Activated naive CD8-positive, alpha-beta T cell treated with anti-CD3 and anti-CD28 coated beads, Interleukin-2, amount 50 U/mL, for 16 hours (primary cell): ENCODE measurements at places on chromosomes 5 and 9.

DNA sequence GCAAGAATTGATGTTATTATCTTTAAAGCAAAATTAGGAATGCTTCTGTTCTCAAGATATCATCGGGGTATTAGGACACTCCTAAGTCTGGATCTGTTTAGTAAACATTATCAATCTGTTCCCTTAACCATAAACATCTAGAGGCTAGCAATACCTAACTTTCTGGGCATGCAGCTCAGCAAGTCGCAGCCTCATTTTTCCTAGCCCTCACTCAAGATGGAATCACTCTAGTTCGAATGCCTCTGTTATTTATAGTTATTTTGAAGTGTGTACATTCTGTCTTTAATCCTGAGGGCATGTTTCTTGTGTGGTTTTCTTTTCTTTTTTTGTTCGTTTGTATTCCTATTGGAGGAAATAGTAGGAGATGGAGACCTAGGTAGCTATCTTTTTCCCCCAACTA lies 66.9 kb downstream of the FER start:
- DNase-seq, result no peak

DNA sequence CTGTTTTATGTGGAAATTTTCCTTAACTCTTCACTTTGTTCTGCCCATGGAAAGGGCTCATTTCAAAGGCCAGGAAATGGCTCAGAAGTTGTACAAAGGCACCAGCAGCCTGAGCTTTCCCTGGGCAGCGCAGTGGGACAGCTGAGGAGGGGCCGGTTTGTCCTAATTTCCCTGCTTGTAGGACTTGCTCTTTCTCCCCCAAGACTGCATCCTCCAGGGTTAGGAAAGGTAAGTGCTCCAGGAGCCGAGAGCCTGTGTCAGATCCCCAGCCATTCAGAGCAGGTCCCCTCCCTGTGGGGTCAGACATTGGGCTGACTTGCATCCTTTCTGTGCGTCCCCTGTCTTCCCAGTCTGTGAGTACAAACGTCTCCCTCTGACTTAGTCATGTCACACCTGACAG lies 43.5 kb downstream of the AGXT2 start:
- DNase-seq, result no peak

DNA sequence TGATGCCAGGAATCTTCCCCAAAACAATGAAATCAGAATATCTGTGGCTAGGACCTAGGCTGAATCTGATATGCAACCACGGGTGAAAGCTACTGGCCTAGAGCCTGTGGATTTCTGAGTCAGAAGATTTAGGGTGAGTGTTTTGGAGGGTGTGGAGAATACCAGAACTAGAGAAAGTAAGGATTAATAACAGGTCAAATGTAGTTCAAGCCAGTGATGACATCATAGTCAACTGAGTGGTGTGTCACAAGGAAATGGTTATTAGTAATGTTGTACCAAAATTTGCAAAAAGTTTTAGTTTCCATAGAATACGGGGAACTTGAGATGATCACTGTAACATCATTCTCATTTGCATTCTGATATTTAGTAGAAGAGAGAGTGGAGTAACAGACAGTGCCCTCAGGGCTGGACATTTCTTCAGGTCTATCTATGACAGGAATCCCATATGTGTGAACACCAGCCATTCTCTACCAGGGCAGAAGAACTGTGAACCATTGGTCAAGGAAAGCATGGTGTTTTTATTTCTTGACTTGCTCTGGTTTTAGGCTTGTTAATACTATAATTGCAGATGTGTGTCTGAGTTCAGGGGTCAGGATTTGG lies 3.7 kb downstream of the GALNT12 start:
- DNase-seq, result no peak

DNA sequence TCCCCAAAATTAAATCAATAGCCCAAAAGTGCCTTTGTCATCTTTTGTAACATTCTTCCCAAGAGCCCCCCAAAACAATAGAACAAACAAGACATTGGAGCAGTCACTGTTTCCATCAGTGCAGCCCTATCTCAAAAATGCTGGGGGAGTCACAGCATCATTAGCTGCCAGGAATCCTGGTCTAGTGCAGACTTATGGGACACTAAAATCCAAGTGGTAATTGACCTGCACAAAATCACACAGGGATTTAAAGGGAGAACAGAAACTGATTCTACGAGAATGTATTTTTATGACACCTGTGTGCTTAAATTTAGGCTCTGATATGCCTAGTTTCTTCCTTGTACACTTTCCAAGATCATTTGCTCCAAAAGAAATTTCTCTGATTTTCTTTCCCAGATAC lies 172.9 kb downstream of the GLIS3 start:
- DNase-seq, result no peak

DNA sequence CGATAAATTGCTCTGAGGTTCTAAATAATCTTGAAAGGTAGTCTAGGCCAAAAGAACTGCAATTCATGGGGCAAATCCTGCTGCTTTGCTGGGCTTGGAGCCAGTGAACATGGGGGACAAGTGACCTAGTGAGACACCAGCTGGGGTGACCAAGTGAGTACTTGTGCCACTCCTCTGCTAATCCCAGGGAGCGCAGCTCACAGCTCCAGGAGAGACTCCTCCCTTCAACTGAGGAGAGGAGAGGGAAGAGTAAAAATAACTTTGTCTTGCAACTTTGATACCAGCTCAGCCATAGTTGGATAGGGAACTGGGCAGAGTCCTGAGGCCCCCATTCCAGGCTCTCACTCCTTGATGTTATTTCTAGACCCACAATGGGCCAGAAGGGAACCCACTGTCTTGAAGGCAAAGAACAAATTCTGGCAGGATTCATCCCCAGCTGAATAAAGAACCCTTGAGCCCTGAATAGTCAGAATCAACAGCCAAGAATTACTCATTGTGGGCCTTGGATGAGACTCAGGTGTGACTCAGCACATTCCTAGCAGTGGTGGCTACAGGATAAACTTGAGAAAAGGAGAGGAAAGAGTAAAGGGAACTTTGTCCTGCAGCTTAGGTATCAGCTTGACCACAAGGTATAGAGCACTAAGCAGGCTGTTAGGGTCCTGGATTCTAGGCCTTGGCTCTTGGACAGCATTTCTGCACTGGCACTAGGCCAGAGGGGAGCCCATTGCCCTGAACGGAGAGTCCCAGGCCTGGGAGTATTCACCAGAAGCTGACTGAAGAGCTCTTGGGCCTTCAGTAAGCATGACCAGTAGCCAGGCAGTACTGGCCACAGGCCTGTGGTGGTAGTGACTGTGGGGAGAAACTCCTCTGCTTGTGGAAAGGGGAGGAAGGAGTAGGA lies 288.3 kb upstream of the CDH18 start:
- no peak for DNase-seq

DNA sequence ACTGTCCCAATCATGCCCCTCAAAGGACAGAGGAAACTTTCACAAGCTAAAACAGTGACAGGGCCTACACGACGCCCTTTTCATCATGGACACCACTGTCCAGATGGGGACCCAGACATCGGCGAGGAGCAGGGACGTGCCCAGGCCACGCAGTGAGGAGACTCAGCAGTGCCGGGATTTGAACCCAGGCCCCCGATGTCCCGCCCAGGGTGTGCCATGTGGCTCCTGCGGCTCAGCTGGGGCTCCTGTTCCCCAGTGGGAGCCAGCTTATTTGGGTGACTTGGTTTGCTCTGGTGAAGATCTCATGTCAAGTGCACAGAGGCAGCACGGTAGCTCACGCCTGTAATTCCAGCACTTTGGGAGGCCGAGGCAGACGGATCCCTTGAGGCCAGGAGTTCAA lies 82.2 kb downstream of the STK10 start:
- DNase-seq, result no peak

- DNase-seq, result no peak
Measured at GRCh38 chr5:132677191-132677590, 3.4 kb downstream of the IL4 start.
